ENCODE measurements at places on chromosomes 3 and 15. TPM values are rescaled to one million over a fixed set of nuclear protein-coding genes. Genes with fewer than 3 reads are reported as not detected.

The RGMA gene
- total RNA-seq: 0.18 TPM

The CASR gene
- not detected for total RNA-seq

The APPL1 gene
- total RNA-seq: 46.2 TPM

The CCDC39 gene
- not detected for total RNA-seq

The PLCB2 gene
- total RNA-seq: 0.28 TPM

The TMC3 gene
- total RNA-seq: not detected
